ENCODE measurements at places on chromosomes 12 and 14.

GRCh38 chr14:50342221-50343078, 30.3 kb downstream of the DMAC2L start:
- DNase-seq, result no peak

GRCh38 chr14:66483322-66483721, 2.8 kb upstream of the CCDC196 start:
- DNase-seq, result no peak

DNA sequence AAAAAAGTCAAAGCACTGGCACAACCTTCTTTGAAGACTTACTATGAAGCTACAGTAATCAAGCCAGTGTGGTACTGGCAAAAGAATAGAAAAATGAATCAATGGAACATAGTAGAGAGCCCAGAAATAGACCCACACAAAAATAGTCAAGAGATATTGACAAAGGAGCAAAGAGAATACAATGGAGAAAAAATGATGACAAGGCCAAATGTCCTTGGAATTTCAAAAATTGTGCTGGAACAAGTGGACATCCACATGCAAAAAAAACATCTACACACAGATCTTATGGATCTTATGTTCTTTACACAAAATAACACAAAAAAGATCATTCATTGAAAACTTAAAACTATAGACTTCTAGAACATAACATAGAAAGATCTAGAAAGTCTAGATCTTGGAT, 1379.7 kb upstream of the SEL1L start:
- no peak for DNase-seq

GRCh38 chr12:130829391-130830245, 9.4 kb downstream of the STX2 start:
- DNase-seq, result no peak

DNA sequence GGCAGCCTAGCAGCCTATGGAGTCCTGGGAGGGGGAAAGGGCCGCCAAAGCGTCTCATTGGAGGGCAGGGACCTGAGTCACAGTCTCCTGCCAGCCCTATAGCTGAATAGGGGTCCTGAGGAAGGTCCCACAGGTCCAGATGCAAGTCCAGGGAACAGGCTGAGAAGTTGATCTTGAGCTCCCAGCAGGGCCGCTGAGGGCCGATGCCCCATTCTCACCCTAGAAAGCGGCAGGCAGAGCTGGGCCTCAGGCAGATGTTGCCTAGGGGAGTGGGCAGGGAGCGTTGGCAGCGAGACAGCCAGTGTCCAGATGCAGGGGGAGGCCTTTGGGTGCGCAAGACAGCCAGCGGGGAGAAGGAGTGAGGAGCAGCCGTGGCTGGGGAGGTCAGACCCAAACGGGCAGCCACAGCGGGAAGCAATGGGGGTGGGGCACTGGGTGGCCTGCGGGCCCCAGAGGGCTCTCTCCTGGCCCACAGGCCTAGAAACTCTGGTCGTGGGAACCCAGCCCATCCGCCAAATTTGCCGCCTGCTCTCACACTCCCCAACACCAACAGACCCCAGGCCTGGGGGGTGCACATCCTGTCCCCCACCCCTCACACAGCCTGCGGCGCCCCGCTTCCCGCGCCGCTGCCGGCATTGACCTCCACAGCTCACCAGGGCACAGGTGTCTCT, 1.1 kb downstream of the HDAC7 start:
- DNase-seq, result no peak

DNA sequence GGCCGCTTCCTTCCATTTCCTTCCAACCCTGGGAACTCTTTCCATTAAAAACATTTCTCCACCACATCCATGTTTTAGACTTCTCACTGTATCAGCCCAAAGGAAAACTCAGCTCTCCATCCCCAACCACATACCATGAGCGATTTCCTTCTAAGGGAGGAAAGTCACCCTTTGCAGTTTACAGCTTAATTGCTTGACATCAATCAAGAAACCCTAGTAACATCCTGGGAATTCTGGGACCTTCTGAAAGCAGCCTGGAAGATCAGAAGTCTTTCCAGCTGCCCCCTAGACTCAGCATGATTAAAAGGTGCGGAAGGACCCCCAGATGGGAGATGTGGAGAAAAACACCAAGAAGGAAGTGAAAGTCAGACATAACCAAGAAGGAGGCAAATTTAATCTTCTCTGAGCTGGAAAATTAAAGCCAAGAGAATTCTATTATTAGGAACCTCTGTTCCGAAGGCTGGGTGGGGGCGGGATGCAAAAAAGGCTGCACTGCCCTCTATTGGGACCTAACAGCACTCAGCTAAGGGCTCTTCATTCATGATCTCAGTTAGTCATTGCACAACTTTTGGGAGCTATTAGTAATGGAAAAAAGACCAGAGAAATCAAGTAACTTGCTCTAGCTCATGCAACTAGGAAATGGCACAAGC, 73.3 kb upstream of the PLXNC1 start:
- no peak for DNase-seq

DNA sequence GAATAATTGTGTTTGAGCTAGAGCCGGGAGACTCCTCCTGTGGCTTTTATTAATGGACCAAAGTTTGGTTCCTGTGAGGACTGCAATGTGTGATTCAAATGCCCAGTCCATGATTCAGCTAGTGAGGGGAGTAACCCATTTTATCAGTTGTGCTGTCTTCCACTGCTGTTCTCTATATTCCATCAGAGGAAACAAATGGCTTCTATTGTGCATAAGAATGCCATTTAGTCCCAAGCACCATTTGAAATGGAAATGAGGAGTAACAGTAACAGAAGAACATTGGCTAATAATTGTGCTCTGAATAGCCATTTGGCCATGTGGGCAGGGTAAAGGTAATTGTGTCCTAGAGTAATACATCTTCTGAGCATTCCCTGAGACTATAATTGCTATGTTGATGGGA, 642.7 kb downstream of the DIO2 start:
- no peak for DNase-seq

GRCh38 chr12:53381731-53382630, 2.0 kb downstream of the SP1 start:
- DNase-seq, result no peak

DNA sequence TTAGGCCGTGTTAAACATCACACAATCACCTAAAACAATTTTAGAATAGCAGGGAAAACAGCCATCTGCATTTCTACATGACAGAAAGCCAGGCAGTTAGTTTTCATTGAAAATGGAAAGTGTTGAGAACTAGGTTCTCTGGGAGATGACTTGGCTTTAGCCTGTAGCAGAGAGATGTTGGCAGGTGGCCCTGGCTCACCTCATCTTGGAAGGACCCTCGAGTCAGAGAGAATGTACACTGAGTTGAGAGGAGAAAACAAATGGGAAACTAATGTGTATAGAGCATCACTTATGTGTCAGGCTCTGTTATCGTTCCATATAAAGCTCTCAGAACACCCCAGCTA, 51.9 kb downstream of the SUSD6 start:
- no peak for DNase-seq

GRCh38 chr12:75978677-75979076, 52.9 kb downstream of the PHLDA1 start:
- no peak for DNase-seq

DNA sequence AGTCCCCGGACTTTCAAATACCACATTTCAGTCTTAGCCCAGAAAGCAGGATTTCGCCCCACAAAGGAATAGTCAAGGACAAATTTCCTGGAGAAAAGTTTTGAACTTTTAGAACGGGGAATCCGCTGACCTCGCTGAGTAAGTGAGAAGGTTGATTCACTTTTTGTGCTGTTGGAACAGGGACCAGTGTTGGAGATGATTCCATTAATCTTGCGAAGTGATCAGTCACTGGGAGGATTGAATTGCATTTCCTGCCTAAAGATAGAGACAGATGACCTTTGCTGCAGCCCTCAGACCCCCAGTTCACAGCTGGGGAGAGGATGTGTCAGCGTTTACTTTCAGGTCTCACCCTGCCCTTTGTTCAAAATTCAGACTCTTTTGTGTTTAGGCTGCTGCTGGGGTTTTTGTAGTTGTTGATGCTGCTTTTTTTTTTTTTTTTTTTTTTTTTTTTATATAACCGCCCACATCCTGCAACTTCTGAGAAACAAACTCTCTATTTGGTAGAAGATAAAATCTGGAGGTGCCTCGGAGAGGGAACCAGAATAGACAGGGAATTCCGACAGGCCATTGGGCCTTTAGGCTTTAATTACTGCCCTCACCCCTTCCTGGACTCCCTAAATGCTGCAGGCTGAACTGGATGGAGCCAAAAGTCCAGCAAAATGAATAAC, 9.8 kb upstream of the KDM2B start:
- DNase-seq, result no peak

DNA sequence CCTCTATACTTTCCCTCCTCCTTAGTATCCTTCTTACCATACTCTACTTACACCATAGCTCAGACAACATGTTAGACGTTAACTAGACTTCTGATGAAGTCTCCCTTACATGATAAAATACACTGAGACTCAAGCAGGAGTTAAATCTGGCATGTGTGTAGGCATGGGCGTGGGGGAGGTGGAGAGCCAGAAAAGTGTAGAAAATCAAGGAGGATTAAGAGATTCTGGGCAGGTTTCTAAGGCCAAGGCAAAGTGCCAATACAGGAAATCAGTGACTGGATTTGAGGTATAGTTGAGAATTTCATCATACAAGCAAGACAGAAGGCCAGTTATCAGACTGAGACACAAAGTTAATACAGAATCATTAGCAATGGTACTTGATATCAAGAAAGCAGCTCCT, 37.4 kb downstream of the EPS8 start:
- no peak for DNase-seq

DNA sequence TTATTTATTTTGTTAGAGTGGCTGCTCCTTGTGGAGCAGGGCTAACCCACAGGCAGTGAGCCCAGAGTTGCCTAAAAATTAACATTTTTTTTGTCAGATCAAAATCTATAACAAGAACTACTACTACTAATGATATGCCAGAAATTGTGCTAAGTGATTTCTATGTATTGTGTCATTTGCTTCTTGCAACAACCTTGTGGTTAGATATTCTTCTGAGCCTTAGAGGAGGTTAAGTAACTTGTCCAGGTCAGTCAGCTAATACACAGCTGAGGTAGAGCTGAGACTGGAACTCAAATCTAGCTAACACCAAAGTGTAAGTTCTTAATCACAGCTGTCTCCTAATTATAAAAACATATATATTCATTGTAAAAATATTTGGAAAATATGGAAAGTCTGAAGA, 29.8 kb downstream of the CFL2 start:
- no peak for DNase-seq

Data from NCI-H1417 treated with DMSO at 0.1 percent for 48 hours (cell line).